ENCODE measurements at places on chromosomes 2 and 18.

DNA sequence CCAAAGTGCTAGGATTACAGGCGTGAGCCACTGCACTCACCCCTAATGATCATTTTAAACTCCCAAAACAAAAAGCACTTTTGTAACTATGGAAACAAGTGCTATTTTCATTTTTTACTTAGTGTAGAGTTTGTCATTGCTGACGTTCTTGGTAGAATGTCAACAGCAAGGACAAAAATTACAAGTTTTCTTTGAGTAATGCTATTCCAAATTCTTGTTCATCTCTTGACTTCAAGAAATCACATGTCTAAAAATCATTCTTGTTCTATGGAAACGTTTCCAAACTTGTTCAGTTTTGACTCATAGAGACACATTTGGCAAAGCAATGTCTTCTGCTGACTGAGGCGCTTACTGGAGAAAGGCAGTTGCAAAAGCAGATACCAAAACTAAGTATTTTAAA is 82.6 kb downstream of the MBP start:
- no peak for DNase-seq

GRCh38 chr2:150125188-150125587 is 362.3 kb downstream of the RND3 start:
- DNase-seq, result no peak

- DNase-seq, result peak; percentile 35
Measured at GRCh38 chr2:152861349-152861942, 143.0 kb downstream of the ARL6IP6 start.

GRCh38 chr2:219388121-219388906 is 602 bp upstream of the DNPEP start:
- DNase-seq, result peak; percentile 98

DNA sequence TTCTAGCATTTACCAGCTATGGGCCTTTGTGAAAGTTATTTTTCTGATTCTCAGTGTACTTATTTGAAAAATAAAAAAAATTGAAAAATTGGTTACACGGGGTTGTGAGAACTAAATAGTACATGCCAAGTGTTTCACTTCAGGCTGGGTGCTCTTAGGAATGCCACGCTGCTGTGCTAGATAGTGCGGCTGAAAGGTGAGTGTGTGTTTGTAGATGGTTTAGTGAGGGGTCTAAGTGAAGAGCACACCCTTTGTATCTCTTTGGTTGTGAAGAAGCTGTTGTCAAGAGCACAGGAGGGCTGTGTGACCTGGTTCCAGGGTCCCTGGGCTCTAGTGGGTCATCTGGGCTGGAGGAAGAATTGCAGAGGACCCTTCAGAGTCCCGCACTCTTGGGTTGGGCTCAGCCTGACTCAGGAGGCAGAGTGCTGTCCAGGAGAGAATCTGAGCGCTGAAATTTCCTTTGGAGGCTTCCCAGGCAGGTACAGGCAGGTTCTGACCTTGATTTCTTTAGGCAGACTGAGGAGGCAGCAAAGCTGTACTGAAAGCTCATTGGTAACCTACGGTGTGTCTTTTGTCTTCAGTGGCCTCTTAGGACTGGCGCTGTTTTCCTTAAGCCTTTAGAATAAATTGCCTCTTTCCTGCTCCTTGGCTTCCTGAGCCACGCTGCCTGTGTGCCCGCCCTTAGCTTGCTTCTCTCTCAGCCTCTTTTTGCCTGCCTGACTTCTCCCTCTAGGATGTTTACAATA is 44.4 kb downstream of the MAP4K4 start:
- DNase-seq, result no peak

GRCh38 chr18:61618816-61619215 is 274.0 kb downstream of the RNF152 start:
- no peak for DNase-seq

DNA sequence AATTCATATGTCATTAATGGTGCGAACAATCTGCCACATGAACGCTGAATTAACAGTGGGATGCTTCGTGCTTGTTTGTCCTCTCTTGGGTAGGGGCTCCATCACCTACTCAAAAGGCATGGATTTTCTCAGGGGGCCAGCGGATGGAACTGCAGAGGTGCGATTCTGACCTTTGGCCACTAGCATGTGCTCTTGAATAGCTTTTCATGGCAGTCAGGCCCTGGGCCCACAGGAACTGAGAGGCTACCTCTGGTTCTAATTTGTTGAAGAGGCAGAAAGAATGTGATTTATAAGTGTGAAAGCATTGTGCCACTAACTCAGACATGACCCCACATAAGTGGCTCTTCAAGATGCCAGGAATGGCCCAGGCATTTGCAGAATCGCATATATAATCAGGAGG is 283.2 kb downstream of the INSIG2 start:
- peak; percentile 68 for DNase-seq

- peak; percentile 85 for DNase-seq
Measured at GRCh38 chr2:36356990-36357846, 1.6 kb downstream of the CRIM1 start.

DNA sequence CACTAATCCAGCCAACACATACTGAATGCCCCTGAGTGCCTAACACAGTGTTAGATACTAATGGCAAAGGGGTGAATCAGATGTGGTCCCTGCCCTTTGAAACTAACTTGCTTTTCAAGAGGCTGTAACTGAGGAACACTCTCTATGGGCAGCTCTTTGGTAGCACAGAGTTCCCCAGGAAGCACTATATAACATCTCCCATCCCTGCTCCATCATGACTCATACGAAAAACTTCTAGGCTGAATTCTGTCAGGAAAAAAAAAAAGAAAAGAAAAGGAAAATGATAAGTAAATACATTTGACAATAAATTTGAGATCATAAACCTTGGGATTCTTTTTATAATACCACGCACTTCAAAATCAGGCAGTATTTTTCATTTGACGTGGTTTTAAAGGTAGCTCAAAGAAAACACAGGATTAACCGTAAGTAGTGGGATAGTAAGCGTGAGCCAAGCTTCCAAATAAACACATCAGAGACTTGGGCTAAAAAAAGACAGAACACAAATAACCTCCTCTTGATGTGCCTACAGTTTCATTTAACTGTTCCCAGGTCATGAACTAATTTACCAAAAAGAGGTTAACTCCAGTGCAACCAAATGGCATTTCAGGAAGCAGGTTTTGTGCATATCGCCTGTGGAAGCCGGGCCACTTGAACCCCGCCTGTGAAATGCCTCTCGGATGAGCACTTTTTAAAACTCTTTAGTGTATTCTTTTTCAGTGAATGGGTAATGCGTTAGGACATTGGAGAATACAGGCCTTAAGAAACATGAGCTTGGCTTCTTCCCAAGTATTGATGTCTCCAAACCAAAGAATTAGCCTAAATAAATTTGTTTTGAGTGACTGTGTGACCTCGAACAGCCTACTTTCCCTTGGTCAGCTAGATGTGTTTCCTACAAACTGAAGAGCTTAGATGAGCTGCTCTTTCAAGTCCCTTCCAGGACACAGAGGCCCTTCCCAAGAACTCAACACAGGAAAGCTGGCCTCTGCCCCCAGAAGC is 42.0 kb downstream of the RDH14 start:
- DNase-seq, result no peak

GRCh38 chr2:127619877-127620705 is 25.9 kb upstream of the GPR17 start:
- no peak for DNase-seq

GRCh38 chr18:46439037-46439436 is 218.0 kb downstream of the LOXHD1 start:
- DNase-seq, result no peak

DNA sequence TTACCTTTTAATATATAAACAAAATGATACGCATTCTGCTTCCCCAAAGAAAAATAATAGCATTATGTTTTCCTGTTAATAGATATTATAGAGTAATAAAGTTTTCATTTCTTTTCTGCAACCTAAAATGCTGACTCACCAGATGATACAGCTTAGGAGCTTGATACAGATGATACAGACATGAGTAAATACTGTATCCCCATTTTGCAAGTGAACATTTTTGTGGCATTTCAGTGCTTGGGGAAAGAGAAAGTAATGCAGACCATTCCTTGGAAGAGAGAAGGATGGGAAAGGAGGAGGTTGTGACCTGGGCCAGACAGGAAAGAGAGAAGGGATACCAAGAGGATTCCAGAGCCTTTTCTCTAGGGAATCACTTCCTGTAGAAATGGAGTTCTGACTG is 97.5 kb upstream of the FSHR start:
- no peak for DNase-seq

GRCh38 chr2:29255004-29255403 is 139.8 kb downstream of the CLIP4 start:
- no peak for DNase-seq

DNA sequence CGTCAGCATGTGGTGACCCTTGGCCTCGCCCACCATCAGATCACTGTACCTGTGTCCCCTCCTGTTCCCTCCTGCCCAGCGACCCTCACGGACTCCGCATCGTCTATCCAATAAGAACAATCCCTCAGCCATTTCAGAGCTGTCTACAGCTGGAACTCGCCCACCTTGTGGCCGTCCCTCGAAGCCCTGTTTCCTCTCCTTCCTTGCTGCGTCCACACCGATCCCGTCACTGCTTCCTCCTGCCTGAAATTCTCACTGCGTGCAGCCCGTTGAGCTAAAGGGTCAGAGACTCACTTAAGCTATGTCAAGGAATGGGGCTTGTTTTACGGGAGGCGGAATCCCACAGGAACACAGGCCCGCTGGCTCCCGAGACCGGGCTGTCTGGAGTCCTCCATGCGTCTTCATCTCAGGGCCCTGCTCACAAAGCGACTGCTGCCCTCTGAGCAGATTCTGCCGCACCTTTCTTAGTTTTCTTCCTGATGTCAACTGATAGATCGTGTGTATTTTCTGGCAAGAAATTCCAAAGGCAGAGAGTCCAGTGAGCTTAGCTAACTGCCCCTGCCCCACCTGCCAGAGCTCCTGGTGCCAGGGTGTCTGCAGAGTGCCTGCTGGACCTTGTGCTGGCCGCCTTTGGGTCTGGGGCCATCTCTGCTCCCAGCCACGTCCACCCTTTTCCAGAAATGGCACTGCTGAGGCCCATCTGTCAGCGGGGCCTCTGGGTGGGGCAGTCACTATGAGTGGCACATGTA is 35.3 kb downstream of the KLHL29 start:
- no peak for DNase-seq

DNA sequence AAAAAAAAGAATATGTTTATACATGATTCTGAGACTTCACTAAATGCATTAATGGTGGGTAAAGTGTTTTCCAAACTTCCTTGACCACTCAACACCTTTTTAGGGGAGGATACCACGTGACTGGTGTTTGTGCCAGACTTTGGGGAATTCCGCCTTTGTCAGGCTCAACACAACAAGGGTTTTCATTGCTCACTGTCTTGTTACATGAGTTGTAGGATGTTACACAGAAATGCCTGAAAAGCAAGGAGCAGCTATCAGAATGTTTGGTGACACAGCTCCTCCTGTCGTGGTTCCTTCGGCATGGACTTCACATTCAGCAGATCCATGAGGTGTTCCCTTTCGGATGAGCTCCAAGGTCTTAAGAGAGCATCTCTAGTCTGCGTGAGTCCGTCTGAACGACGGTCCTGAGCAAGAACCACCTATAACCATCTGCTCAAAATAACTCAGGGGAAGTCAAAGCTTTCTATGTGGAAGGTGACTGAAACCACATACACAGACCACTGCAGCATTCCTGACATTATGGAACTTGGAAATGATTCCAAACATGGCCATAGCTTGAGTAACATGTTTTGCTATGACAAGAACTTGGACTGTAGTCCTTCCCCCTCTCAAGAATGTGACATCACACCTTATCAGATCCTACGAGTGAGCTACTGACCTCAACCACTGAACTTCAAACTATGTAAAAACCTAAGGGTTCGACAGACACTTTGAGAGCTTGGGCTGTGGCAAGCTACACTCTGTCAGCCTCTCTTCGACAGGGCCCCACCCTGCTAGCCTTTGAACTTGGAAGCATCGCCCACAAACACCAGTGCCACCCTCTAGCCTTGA is 57.5 kb downstream of the MCFD2 start:
- DNase-seq, result no peak

- DNase-seq, result no peak
Measured at GRCh38 chr2:215418064-215418963, 17.6 kb downstream of the FN1 start.

- DNase-seq, result peak; percentile 88
Measured at GRCh38 chr2:5315512-5315911, 376.7 kb upstream of the SOX11 start.

- DNase-seq, result no peak
Measured at GRCh38 chr18:22964116-22964515, 31.0 kb downstream of the RBBP8 start.

GRCh38 chr18:46013484-46014189 is 46.5 kb upstream of the EPG5 start:
- no peak for DNase-seq

GRCh38 chr18:48662011-48662661 is 123.3 kb downstream of the CTIF start:
- peak; percentile 42 for DNase-seq

DNA sequence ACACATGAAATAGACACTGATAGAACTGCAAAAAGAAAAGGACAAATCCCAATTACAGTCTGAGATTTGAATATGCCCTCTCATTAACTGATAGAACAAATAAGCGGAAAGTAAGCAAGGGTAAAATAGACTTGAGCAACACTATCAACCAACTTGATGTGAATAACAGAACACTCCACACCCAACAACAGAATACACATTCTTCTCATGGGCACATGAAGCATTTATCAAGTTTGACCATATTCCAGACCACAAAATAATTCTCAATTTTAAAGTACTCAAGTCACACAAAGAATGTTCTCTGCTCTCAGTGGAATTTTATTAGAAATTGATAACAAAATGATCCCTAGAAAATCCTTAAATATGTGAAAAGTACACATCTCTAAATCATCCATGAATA is 19.0 kb downstream of the ETAA1 start:
- no peak for DNase-seq

GRCh38 chr2:237171396-237171795 is 85.7 kb downstream of the COPS8 start:
- DNase-seq, result peak; percentile 65

DNA sequence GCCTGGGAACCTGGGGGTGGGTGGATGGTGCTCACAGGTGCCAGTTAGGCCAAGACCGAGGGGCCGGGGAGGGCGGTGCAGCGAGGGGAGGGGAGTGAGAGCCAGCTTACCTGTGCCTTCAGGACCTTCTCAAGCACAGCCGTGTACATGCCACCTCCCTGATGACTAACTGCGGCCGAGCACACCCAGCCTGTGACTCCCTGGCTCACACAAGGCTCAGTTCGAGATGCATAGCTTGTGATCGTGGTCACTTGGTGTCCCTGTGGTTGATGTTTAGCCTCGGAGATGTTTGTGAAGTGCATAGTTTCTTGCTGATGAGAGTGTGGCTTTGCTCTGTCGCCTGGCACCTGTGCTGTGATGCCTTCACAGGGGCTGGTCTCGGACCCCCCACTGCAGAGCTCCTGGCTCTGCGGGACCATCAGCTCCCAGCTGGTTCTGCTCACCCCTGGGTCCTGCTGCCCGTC is 84.5 kb upstream of the ODC1 start:
- DNase-seq, result no peak

- DNase-seq, result no peak
Measured at GRCh38 chr2:106032676-106033075, 161.4 kb downstream of the UXS1 start.

GRCh38 chr18:10051877-10052631 is 138.2 kb downstream of the VAPA start:
- DNase-seq, result peak; percentile 65
